NCI-H1092 treated with DMSO at 0.1 percent for 48 hours (cell line): ENCODE measurements at places on chromosomes 16 and 17.

GRCh38 chr16:23959752-23960072 is 123.9 kb downstream of the PRKCB start:
- DNase-seq: no peak

DNA sequence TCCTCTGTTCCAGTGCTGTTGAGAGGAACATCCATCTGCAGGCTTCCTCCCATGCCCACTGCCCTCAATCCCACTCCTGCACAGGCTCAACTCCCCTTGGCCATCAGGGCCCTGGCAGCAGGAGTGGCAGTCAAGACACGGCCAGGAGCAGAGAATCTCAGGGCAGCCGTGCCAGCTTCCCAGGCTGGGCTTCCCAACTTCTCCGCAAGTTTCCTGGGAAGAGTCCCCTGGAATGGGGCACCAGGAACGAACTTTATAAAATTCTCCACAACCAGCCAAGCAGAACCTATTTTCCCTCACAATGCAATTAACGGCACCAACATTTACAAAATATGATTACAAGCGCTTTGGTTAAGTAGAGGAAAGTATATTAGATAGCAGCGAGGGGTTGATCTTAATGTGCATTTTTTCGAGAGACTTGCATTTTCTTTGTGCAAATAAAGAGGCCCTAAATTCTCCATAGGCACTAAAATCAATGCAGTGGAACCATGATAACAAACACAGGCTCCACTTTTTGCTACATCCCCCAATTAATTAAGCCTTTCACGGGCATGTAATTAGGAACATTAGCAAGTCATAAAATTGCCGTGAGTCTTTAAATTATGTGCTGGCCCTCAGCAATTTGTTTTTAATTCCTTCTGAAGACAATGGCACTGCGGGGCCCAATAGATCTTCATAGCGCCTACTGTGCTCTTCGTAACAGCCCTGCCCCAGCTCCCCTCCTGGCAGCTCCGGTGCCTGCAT is 99.9 kb upstream of the LHX1 start:
- no peak for DNase-seq

DNA sequence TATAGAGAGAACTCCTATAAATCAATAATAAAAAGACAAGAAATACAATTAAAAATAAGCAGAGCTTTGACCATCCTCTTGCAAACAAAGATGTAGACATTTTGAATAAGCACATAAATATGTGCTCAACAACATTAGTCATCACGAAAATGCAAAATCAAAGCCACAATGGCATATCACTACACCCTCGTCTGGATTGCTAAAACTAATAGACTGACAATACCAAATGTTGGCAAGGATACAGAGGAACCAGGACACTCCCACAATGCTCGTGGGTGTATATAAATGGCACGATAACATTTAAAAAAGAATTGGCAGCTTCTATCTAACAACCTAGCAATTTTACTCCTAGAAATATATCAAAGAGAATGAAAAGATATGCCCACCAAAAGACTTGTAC is 530.8 kb downstream of the HAPSTR1 start:
- DNase-seq: no peak

GRCh38 chr16:56919099-56919800 is 12.7 kb upstream of the HERPUD1 start:
- DNase-seq: no peak

DNA sequence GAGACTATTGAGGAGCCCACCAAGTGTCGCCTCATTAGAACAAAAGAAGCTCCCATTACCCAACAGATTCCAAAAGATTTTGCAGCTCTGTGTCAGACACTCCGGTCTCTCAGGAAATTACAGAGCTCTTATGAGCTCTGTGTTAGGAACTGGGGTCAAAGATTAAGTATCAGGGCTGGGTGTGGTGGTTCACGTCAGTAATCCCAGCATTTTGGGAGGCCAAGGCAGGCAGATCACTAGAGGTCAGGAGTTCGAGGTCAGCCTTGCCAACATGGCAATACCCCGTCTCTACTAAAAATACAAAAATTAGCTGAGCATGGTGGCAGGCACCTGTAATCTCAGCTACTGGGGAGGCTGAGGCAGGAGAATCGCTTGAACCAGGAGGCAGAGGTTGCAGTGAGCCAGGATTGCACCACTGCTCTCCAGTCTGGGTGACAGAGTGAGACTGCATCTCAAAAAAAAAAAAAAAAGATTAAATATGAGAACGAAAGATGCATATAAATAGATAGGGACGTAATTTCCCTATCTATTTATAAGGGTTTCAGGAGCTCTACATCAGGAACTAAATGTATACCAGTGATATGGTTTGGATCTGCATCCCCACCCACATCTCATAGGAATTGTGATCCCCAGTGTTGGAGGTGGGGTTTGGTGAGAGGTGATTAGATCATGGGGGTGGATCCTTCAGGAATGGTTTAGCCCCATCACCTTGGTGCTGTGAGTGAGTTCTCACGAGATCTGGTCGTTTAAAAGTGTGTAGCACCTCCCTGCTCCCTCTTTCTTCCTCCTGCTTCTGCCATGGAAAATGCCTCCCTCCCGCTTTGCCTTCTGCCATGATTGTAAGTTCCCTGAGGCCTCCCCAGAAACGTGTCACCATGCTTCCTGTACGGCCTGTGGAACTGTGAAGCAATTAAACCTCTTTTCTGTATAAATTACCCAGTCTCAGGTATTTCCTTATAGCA is 111.4 kb downstream of the PRKCA start:
- DNase-seq: no peak

GRCh38 chr16:81711657-81712319 is 67.3 kb upstream of the PLCG2 start:
- no peak for DNase-seq

- DNase-seq: no peak
Measured at GRCh38 chr17:76561799-76562268, 22.0 kb downstream of the PRCD start.

DNA sequence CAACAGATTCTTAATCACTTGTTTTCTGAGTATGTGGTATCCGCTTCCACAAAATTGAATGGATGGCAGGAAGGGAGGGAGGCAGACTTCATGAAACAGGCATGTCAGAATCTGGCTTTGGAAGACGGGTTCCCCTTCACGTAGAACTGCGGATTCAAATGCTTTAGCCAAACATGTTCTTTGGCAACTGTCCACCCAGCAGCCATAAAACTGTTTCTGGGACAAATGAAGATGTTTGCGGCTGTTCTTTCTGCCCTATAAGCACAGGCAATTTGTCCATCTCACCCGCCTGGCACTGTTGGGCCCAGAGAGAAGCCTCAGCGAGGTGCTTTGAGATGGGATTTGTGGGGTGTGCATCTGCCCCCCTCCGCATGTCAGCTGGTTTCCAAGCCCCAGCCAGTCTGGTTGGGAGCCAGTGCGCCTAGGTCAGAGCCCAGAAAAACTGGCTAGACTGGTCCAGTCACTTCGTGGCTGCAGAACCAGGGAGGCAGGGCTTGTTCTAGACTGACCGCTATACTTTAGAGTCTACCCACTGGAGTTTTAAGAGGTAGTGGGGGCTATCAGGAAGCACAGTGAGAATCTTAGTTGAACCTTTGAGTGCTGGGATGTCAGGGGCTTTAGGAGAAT is 6.3 kb downstream of the CRHR1 start:
- DNase-seq: no peak

DNA sequence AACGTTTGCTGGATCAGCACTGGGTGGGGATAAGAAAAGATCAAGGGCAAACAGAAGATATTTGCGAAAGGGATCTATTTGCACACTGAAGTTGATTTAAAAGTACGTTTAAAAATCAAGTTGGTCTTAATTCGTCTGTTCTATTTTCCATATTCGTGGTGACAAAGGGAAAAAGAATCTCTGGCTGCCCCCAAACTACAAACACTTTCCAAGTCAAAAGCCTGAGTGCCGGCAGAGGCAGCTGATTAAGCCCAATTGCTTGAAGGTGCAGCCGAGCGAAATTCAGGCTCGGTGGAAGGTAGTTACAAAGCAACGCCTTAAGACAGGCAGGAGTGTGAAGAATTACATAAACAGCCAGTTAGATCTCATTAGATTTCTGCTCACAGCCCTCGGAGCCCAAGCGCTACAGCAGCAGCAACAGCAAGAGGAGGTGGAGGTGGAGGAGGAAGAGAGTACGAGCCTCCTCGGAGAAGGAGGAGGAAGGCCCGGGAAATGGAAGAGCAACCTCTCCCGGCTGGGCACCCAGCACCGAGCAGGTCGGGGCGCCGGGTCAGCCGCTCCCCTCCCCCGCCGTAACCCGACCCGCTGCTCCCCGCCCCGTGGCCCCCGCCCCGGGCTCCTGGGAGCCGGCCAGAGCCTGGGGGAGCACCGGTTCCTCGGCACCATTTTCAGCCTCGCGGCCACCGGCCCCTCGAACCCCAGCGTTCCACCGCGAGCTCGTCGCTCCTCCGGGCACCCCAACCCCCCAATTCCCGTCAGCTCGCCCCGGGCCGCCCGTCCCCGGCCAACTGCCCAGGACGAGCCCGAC is 890 bp downstream of the TOB1 start:
- peak; percentile 52 for DNase-seq

GRCh38 chr17:8016632-8017424 is 14.4 kb downstream of the GUCY2D start:
- peak; percentile 2 for DNase-seq

GRCh38 chr17:63116228-63116627 is 150.2 kb downstream of the TANC2 start:
- DNase-seq: no peak

DNA sequence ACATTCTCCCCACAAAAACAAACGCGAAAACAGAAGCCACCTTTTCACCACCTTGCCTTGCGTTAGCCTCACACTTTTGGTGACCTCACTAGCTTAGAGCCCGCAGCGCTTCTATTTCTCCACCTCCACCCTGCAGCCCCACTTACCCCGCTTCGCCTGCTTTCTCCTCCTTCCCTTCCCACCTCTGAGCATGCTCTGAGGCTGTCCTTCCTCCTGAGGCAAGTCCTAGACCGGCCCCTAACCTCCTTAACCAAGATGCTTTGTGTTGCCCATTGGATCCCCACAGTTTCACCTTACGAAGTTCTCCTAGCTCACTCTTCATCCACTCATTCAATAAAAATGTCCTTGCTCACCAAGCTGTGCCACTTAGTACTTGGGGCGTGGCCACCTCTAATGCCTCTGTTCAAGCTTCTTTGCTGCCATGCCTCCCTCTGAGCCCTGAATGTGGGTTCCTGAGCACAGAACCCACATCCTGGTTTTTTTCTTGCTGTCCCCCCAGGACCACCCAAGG is 1.3 kb downstream of the GNGT2 start:
- no peak for DNase-seq

DNA sequence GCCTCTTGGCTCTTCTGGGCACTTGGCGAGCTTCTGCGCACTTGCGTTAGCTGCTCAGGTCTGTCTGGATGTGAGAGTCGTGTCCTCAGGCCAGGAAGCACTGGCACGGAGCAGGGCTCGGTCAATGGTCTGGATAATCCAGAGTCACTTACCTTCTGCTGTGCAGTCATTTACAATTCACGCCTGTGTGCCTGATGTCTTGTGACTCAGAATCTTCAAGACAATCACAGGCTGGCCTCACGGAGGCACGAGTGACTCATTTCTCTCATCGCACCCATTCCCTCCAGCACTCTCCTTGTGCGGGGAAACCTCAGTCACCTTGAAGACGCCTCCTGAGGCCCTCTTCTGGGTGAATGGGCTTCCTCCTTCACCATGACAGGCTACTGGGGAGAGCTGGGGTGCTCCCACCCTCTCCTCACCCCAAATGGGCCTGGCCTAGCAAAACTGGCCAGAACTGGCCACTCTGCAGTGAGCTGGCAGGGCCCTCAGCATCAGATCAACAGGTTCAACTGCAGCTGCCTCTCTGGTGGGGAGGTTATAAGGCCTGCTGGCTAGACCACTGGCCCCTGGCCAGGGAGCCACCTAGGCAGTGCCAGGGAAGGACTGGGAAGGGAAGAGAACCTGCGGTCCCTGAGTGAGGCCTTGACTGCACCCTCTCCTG is 1.9 kb upstream of the CAPN15 start:
- no peak for DNase-seq

GRCh38 chr16:83187405-83187804 is 560.6 kb downstream of the CDH13 start:
- DNase-seq: no peak

GRCh38 chr17:46790216-46790615 is 28.3 kb downstream of the WNT3 start:
- DNase-seq: no peak

DNA sequence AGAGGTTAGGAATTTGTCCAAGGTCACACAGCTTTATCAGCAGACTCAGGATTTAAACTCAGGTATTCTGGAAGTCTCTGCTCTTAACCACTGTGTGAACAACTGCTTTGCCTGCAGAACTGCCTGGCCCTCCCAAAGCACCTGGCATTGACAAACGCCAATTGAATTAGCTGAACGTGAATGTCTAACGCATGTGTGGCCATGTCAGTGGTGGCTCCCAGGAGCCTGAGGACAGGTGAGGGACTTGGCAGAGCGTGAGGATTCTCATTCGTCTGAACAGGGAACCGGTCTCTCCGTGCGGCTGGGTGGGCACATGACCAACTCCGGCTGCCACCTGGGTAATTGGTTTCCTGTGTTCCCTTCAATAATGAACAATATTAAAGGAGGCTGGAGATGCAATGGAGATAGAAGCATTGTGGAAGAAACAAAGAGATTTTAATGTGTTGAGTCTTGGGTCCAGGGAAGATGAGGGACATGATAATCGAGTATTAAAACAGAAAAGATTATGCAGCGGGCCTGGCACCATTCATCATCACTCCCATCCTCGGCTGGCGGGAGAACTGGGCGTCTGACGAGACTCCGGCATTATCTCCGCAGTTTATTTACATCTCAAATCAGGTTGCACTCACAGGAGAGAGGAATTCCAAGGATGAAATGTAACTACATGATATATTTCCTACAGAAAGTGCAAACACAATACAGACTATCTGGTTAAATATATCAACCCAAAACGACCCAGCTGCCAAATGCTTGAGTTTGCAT is 113.5 kb downstream of the NPIPB5 start:
- peak; percentile 49 for DNase-seq

DNA sequence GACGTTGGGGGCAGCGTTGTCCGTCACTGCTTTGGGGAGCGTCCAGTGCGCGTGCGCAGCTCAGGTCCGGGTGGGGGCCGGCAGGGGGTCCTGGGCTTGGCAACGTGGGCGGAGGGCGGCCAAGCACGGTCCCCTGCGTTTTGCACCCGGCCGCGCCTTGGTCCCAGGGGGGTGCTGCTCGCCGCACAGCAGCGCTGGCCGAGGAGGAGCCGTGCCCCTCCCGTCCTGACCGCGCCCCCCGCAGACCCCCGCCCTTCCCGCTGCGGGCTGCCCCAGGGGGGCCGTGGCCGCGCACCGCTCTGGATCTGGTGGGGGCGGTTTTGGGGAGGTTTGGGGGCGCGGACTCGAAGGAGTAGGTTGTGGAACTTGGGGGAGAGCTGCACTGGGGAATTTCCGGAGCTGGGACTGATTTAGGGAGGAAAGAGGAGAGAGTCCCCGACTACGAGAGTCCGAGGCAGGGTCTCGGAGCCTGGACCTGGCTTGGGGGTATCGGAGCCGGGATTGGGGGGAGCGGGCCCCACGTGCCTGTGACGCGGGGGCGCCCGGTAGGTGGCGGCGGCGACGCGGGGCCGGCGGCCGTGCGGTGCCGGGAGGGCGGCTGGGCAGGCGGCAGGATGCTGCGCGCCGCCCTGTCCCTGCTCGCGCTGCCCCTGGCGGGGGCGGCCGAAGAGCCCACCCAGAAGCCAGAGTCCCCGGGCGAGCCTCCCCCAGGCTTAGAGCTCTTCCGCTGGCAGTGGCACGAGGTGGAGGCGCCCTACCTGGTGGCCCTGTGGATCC is at the start of gene SLC9A5:
Gene SLC9A5 (plus strand): TSS at position 579 of the 777 bp plus-strand sequence. CDS start 36 bp downstream, at position 615.
- no peak for DNase-seq
